Activated CD8-positive, alpha-beta memory T cell treated with anti-CD3 and anti-CD28 coated beads for 48 hours (primary cell): ENCODE measurements at places on chromosomes 6 and 20.

- no peak for DNase-seq
Measured at GRCh38 chr20:19735446-19735845, 22.6 kb upstream of the RIN2 start.

DNA sequence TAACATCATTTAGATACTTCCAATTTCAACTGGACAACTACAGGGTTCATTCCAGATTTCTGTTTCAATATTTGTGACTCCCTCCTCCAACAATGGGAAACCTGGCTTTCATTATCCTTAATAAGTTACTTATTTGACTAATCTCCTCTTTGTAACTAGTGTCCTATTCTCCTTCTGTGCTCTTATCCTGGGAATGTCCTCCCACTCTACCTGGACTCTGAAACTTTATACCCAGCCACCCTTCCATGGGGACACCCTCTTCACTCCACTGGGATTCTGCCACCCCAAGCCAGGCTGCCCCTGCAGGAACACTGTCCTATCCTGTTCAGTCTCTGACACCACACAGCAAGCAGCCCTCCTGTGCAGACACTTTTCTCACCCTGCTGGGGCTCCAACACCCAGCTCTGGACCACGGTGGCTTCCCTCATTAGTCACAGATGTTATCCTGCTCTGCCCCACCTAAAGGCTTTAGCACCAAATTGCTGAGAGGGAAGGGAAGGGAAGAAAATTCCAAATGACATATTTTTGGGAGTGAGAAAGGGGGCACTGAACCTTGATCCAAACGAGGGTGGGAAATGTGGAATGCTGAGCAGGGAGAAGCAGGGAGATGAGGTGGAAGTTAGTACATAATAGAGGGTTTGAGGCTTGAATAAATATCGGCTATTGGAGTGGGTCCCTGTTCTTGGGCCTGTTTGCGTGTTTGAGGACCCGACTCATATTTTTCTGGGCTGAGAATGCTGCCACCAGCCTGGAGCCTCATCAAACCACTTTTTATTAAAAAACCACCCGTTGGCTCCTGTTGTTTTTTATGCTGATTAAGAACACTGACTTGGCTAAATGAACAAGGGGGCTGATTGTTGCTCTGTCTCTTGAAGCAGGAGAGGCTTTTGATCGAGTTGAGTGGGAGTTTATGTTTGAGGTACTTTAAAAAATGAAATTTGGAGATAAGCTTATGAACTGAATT is 54.0 kb upstream of the AKIRIN2 start:
- DNase-seq: no peak

DNA sequence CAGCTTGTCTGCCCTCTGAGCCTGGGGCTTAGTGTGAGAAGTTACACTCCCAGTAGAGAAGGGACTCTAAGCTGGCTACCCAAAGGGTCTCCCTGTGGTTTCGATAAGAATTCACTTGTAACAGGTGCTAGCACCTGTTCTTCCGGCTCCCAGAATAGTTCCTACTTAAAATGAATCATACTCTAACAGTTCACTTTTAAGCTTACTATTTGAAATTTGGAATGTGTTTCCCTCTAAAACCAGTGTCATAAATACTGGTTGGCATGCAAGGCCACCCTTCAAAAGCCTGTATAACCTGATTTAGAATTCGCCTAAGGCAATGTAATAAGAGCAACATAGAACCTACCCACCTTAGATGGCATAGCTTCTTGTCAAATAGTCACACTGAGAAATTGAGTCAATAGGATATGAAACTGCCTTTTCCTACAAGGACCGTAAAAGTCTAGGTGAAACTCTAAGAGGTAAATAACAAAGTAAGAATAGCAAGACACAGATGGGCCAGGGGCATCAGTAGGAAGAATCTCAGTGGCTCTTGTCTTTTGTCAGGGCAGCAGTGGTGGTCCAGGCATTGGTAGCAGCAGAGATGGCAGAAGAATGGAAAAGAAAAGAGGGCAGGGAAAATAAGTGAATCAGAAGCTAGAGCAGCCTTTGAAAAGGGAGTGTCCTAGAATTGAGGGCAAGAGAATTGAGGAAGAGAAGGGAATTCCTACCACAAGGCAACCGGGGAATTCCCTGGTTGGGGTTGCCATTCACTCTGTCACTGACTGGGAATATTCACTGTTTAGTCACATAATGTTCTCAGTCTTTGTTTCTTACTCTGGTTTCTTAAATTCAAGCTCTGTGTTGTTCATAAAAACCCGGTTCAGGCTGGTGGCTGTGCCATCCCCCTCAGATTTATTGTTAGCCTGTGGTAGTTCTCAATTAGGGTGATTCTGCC is 91.5 kb downstream of the HIVEP2 start:
- no peak for DNase-seq

GRCh38 chr20:38601216-38602184 is at the start of gene ARHGAP40:
TSS of gene ARHGAP40 (plus strand) at chr20:38601809.
- peak; percentile 9 for DNase-seq

DNA sequence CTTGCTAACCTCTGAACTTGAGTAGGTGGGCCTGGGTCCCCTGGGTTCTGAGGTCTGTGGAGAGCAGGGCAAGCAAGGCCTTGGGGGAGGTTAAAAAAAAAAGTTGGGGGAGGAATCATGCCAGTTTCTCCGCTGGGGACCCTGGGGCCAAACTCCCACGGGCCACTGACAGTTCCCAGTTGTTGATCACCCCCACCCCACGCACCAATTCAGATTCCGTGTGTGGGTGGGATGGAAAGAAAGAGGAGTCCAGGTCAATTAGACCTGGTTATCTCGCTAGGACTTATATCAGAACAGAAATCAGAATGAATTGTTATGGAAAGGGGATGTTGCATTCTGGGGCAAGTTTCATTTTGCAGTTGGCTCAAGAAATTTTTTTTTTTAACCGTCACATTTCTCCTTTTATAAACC is 46.7 kb upstream of the SUPT3H start:
- DNase-seq: no peak

GRCh38 chr20:58492795-58493524 is 22.2 kb downstream of the APCDD1L start:
- DNase-seq: no peak

DNA sequence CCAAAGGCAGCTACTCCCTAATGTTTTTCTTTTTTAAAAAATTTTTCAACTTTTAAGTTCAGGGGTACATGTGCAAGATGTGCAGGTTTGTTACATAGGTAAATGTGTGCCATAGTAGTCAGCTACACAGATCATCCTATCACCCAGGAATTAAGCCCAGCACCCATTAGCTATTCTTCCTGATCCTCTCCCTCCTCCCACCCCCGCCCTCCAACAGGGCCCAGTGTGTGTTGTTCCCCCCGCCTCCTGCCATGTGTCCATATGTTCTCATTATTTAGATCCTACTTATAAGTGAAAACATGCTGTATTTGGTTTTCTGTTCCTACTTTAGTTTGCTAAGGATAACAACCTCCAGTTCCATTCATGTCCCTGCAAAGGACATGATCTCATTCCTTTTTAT is 12.4 kb downstream of the TRIM15 start:
- no peak for DNase-seq

GRCh38 chr6:26358511-26358981 is 6.5 kb upstream of the BTN3A2 start:
- no peak for DNase-seq

GRCh38 chr20:49398401-49399144 is 83.9 kb downstream of the KCNB1 start:
- DNase-seq: no peak

- no peak for DNase-seq
Measured at GRCh38 chr20:36467076-36467999, 74.0 kb upstream of the MYL9 start.

GRCh38 chr20:36850759-36851158 is 25.2 kb upstream of the TLDC2 start:
- DNase-seq: no peak

- no peak for DNase-seq
Measured at GRCh38 chr20:34701405-34702085, 2.6 kb upstream of the TP53INP2 start.

- no peak for DNase-seq
Measured at GRCh38 chr20:24590178-24590982, 121.0 kb downstream of the SYNDIG1 start.

GRCh38 chr20:37896932-37897548 is 5.9 kb upstream of the VSTM2L start:
- DNase-seq: no peak

DNA sequence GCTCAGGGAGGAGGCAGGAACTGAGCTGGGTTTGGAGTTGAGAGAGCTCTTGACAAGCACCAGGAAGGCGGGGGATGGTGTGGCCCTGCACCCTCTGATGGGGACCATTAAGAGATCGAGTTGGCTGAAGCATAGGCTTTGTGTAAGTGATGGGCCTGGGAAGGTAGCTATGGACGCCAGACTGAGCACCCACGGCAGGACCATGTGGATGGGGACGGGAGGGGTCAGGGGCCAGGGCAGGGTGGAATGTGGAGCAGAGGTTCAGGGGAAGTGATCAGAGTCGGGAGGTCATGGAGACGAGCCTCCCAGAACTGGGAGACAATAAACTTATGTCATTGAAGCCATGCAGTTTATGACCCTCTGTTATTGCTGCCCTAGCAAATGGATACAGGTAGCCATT is 81.7 kb downstream of the PLG start:
- no peak for DNase-seq

GRCh38 chr6:129967427-129967826 is 51.0 kb upstream of the L3MBTL3 start:
- DNase-seq: no peak

DNA sequence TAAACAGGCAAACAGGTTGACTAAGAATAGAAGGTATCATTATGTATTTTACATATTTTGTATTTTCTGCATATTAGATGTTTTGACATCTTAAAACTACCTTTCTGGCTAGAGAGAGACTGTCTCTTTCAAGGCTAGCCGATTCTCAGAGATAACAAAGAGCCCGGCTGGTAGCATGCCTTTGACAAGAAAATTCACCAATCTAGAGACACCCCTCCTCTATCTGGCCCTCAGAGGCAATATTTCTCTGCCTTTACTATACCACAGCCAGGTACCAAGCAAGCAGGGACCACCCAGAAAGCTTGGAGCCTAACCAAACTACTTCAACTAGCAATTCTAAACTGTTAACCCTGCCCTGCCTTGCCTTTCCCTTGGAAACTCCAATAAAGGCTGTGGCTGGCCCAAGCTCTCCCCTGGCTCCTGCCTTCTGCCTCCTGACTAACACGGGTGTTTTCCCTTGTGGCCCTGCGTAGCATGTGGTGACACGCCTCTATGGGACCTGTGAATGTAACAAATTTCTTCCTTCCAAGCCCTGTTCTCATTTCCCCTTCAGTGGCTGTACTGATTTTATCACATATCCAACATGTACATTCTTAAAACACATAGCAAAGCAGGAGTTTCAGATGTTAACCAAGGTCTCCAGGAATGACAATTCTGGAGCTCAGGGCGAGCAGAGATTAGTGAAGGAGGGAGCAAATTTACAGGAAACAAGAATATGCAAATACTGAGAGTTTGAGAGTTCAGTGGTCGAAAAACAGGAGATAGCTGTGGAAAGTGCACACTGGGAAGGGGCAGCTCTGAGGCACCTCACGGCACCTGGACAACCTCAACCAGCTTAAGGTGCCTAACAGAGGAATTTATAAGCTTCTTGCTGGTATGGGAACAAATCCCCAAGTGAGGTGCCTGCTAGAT is 120.8 kb downstream of the BACH2 start:
- DNase-seq: peak; percentile 40

GRCh38 chr6:156780962-156781853 is 4.0 kb downstream of the ARID1B start:
- DNase-seq: no peak

- DNase-seq: no peak
Measured at GRCh38 chr20:24131684-24132083, 143.1 kb upstream of the GGTLC1 start.

DNA sequence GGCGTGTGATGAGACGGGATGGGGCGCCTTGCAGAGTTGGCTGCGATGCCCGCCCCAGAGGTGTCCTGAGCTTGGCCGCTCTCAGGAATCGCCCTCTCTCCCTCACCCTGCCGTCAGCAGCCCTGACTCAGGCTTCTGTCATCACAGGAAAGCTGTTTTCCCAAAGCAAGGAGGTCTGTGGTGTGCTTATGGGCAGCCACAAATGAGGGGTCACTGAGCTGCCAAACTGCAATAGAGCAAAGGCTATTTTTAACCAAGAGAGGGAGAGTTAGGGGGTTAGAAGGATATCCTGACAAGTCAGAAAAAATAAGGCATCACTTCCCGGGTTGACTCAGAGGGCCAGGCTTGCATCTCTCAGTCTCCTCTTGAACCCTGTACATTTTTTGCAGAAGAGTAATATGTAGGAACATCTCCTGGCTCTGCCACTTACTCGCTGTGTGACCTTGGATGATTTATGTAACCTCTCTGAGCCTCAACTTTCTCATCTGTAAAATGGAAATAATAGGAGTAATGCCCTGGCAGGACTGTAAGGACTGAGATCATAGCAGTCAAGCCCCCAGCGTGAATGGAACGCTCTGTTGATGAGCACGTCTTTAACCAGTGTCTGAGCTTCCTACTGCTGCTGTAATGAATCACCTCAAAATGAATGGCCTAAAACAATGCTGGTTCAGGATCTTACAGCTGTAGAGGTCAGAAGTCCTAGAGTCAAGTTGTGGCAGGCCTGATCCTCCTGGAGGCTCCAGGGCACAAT is 181.9 kb downstream of the NFATC2 start:
- no peak for DNase-seq

GRCh38 chr6:112010328-112010727 is 43.6 kb upstream of the CCN6 start:
- no peak for DNase-seq

- no peak for DNase-seq
Measured at GRCh38 chr20:13301596-13301995, 80.5 kb downstream of the ISM1 start.

DNA sequence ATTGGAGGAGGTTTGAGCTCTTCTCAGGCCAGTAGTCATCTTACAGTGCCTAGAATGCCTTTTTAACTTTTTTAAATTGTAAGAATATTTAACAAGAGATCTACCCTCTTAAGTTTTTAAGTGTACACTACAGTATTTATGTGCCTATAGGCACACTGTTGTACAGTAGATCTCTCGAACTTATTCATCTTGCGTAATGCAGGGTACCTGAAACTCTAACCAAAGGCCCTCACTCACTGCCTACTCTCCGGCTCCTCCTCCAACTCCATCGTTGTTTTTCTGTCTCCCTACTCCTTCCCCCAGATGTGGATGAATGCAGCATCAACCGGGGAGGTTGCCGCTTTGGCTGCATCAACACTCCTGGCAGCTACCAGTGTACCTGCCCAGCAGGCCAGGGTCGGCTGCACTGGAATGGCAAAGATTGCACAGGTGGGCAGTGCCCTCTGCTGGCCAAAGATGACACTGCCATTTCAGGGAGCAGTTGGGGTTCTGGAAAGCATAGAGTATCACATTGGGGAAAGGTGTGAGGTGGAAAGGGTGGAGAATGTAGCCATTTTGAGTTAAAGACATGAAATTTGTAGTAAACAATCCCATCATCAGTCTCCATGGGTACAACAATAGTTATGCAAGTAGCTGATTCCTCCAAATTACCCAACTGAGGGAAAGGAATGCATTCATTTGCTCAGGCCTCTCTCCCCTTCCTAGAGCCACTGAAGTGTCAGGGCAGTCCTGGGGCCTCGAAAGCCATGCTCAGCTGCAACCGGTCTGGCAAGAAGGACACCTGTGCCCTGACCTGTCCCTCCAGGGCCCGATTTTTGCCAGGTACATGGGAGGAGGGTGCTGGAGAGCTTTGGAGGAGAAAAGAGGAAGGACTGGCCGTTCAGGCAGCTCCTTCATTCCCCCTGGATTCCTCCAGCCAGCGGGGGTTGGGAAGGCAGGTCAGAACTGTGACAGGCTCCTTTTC is 18.4 kb upstream of the ZNF76 start:
- peak; percentile 31 for DNase-seq

GRCh38 chr6:64932486-64932885 is 774.5 kb downstream of the EYS start:
- DNase-seq: no peak
